ENCODE measurements at places on chromosomes 5 and 9.

GRCh38 chr5:151899399-151899798 lies 25.3 kb downstream of the GLRA1 start:
- no peak for DNase-seq

DNA sequence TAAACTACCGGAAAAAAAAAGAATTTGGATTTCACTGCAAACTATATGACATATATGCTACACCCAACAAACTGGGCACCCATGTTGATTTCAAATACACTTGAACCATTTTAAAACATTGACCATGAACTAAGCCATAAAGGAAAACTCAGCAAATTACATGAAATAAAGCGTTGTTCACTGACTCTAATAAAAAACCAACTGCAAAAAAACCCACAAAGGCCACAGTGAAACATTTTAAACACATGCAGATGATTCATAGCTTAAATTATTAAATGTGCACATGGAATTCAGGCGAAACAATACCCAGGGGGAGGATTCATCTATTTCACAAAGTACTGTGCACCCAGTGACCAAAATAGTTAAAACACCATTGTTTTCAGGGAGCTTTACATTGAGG lies 33.3 kb downstream of the MTRR start:
- DNase-seq = no peak

DNA sequence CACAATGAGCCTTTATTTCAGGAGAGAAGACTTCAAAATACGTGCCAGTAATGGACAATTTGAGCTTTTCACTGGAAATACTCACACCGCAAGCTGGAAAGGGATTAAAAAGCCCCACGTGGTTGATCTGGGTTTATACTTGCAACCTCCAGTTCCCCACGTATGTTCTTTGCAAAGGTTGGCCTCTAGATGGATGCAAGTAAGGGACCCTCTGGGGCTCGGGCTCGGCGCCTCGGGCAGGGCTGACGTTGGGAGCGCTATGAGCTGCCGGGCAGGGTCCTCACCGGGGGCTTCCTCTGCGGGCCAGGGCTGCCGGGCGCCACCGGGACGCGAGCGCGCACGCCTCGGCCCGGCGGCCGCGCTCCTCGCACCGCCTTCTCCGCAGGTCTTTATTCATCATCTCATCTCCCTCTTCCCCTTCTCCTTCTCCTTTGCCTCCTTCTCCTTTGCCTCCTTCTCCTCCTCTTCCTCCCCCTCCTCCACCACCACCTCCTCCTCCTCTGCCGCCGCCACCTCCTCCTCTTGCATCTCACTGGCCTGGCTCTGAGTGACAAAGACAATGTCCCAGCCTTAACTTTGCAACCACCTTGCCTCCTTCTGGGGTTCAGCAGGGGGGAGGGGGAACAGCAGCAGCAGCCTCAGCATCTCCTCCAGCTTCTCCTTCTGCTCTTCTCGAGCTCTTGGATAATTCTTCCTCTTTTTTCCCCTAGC lies 701 bp upstream of the ZNF462 start:
- DNase-seq = peak; percentile 52

DNA sequence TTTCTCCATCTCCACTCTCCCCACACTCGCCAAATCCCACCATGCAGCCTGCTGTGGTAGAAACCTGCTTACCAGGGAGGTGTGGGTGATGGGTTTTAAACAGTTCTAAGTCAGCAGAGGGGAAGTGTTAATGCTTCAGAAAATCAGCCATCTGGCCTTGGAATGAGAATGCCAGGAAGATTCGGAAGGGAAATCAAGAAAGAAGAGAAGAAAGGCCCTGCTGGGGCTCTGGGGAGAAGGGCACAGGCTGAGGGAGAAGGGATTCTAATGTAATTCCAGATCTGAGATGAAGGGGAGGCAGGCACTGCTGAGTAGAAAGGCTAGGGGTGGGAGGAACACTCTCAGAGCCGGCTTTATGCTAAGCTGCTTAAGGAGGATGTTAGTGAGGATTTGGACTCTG lies 434.7 kb upstream of the DMAC1 start:
- DNase-seq = no peak

DNA sequence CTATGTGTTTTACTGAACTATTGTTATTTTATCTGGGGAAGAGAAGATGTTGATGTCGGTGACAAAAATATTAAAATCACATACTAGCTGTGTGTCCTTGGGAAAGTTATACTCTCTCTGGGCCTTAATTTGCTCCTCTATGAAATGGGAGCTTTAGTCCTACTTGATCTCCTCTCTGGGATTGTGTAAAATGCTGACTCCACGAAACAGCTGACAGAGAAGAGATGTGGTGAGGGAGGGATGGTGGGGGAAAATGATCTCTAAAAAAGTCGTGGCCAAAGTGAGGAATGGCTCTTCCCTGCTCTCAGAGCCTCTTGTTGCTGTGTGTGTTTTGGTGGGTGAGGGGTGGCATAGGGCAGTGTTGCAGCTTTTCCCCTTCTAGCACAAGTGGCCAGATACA lies 173.7 kb downstream of the MELK start:
- DNase-seq = no peak

DNA sequence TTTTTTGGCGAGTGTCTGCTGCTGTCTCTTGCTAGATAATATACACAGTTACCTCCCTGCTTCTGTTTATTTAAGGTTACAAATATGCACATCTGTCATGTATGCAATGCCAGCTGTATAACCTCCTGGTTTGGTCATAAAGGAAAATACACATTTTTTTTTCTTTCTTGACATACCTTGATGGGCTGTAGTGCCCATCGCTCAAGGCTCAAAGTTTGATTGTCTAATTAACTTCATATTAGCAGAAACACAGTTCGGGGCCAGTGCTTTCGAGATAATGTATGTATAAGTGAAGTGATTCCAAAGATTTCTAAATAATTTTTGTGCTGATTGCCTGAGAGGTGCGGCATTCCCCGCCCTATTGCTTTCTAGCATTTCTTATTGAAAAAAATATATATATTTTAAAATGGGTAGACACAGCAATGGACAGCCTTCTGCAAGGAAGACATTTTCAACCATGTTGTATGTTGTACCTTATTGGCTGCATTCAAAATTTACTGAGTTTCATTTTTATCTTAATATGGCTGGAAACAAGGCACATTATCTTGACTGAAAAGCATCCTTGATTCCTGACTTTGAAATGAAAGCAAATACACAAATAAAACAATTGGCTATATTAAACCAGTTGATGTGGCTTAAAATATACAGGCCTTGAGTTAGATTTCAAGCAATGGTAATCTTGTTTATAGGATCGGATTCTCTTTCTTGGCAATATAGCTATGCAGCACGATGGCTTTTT lies 206.2 kb downstream of the MEF2C start:
- no peak for DNase-seq

GRCh38 chr9:12875191-12875590 lies 100.4 kb downstream of the LURAP1L start:
- DNase-seq = no peak

- no peak for DNase-seq
Observed at GRCh38 chr9:109997682-109998081, 210.3 kb downstream of the C9orf152 start.

- no peak for DNase-seq
Observed at GRCh38 chr9:70531311-70531710, 116.9 kb upstream of the KLF9 start.

DNA sequence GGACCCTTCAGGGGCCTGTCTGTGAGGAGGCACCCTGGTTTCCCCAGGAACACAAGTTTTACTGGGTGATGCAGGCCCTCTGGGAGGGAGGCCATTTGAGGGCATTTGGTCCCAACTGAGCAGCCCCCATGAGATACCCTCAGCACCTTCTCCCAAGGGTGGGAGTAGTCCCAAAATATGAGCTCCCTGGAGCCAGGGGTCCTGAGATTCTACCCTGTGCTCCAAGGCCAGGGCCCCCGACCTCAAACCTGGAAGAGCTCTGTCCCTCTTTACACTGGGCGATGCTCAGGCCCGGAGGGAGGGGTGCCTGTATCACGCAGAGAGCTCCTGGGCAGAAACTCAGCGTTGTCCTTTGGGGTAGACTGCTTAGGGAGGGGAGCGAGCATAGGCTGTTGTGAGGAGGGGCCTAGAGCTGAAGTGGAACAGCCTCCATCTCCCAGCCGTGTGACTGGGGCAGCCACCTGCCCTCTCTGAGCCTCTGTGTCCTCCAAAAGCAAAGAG lies 64.0 kb upstream of the SYNPO start:
- DNase-seq = no peak
